ENCODE measurements at places on chromosomes 2 and 18.

GRCh38 chr2:184371641-184372040, 226.7 kb upstream of the ZNF804A start:
- no peak for DNase-seq

GRCh38 chr2:118669654-118670053, 177.8 kb downstream of the EN1 start:
- no peak for DNase-seq

DNA sequence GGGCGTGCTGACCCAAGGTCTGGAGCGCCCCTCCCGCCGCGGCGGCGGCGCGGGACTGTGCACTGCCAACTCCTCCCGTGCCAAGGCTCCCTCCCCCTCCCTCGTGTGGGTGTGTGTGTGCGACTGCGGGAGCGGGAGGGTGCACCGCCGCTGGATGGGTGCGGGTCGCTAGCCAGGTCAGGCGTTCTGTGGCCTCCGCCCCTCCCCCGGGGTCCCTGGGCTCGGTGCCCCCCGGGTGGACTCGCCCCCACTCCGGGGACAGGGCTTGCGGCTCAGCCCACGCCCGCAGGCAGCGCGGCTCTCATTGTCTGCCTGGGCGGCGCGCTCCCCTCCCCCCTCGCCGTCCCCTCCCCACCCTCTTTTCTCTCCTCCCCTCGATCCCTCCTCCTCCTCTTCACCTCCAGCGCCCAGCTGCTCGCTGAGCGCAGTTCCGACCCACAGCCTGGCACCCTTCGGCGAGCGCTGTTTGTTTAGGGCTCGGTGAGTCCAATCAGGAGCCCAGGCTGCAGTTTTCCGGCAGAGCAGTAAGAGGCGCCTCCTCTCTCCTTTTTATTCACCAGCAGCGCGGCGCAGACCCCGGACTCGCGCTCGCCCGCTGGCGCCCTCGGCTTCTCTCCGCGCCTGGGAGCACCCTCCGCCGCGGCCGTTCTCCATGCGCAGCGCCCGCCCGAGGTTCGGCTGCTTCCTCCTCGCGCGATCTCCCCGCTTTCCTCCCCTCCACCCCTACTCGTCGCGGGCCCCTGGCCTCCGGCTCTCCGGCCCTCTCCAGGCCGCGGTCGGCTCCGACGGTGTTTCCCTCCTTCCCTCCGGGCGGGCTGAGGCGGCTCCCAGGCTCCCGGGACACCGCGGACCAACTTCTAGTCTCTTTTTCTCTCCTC, at the start of gene GATA6:
TSS of gene GATA6 (plus strand) at position 579 of the 878 bp plus-strand sequence. CDS start 1,556 bp downstream, outside the sequence.
- peak; percentile 22 for DNase-seq

DNA sequence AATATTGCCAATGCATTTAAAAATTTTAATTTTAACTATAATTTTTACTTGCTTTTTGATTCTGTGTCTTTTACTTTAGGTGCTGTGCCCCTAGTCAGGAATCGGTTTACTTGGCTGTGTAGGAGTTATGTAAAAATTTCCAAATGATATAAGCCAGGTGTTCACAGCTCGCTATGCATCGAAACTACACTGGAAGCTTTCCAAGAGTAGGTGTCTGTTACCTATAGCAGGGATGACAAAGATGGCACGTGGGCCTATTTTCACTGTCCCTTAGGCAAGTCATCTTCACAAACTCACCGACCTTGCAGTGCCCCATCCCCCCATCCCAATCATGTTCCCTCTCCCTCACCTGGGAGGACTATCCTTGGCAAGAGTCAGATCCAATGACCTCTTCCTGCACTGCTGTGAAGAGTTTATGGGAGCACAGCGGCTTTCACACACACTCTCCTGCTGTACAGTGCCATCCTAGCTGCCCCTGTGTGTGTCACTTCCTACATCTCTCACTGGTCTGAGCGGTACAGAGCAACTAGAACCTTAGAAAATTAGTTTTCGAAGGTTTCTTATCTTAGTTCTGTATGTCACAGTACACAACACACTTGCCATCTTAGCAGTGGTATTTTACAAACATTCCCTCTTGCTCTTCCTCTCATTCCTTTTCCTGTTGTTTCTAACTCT, 49.2 kb upstream of the NAB1 start:
- DNase-seq, result no peak

DNA sequence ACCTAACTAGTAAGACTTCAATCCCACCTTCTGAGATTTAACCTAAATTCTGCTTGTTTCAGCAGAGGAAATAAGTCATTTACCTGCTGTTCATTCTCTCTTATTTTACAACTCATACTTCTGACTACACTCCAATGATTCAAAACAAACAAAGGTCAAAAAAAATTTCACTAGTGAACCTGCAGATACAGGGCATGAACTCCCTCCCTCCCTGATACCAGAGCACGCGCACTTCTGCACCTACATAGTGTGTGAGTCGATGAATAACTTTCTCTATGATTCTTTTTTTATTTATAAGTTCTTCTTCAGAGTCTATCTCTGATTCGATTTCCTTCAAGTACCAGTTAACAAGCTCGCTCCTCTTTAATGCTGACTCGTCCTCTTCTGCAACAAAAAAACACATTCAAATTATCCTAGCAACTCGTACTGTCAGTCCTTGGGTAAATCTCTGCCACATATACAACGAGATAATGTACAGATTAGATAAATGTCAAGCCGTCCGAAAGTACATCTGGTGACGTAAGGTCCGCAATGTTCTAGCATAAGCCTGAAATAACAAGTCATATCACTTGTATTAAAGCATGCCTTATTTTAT, 7.4 kb upstream of the LCT start:
- DNase-seq, result no peak

DNA sequence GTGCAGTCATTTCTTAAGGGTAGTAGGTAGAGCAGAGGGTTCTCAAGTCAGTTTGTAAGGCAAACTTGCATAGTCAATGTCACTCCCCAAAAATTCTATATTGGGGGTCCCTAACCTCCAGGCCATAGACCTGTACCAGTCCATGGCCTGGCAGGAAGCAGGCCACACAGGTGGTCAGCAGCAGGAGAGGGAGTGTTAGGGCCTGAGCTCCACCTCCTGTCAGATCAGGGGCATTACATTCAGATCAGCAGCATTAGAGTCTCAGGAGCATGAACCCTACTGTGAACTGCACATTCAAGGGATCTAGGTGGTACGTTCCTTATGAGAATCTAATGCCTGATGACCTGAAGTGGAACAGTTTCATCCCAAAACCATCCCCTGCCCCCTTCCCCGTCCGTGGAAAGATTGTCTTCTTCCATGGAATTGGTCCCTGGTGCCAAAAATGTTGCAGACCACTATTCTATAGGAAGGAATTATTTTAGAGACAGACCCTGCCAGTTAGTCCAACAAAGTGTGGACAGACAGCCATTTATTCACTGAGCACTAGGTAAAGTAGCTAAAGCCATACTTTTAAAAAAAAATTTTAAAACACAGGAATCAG, 6.7 kb downstream of the COA5 start:
- no peak for DNase-seq

- DNase-seq, result no peak
Observed at GRCh38 chr2:157325786-157326185, at the start of gene ERMN. TSS of gene ERMN (minus strand) at chr2:157325824. CDS start at chr2:157325642, 182 bp downstream.

- no peak for DNase-seq
Observed at GRCh38 chr2:201483342-201483741, 31.8 kb downstream of the STRADB start.

- no peak for DNase-seq
Observed at GRCh38 chr2:193687195-193687594, 1492.5 kb upstream of the TMEFF2 start.

- no peak for DNase-seq
Observed at GRCh38 chr2:216414772-216415319, 2.6 kb downstream of the SMARCAL1 start.

- no peak for DNase-seq
Observed at GRCh38 chr18:79944746-79945117, 6.7 kb downstream of the SLC66A2 start.

- no peak for DNase-seq
Observed at GRCh38 chr18:74622072-74622471, 24.4 kb downstream of the ZNF407 start.

GRCh38 chr2:46847726-46848412, 67.7 kb downstream of the MCFD2 start:
- no peak for DNase-seq

GRCh38 chr2:6788614-6789013, 77.1 kb downstream of the CMPK2 start:
- DNase-seq, result no peak

- DNase-seq, result no peak
Observed at GRCh38 chr2:227022608-227023007, 141.4 kb downstream of the COL4A4 start.

DNA sequence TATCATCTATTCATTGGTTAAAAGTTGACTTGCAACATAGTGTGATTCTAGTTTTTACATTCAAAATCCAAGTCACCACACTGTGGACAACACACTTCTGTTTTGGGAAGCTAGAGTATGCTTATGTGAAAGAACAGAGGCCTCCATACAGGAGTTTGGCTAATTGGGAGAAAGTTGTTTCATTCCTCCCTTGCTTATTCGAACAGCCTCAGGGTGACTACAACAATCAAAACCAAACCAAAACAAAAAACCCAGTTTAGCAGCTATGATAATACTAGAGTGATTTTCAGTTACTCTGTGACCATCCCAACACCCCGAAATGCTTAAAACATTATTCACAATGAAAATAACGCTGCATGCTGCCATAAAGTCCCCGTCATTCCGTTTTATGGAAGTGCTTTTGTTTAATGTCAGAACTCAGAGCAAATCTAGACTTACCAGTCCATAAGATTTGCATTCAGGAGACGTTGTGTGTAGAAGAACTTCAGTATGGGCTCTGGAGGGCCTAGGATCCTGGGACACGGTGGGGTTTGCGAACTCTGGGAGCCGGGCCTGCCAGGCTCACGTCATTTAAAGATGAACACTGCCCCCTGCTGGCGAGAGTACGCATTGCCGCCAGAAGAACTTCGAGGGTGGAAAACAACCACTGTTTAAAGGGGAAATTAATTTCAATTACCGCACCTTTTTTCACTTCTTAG, 111.4 kb downstream of the FTCDNL1 start:
- DNase-seq, result peak; percentile 42

DNA sequence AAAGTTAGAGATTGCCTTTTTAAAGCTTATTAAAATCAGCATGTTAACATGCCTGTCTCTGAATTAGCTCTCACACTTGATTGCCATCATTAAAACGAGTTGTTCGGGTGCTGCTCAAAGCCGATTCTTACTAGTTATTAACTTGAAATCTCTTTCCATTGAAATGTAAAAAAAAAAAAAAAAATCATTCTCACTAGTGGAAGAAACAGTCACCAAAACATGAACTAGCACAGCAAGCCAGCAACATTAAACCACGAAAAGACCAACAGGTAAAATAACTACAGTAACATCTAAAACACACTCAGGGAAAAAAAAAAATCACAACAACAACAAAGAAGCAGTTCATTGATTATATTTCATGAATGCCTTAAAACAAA, 264.5 kb downstream of the MEIS1 start:
- DNase-seq, result no peak

- no peak for DNase-seq
Observed at GRCh38 chr2:2886922-2887321, 490.7 kb downstream of the EIPR1 start.

DNA sequence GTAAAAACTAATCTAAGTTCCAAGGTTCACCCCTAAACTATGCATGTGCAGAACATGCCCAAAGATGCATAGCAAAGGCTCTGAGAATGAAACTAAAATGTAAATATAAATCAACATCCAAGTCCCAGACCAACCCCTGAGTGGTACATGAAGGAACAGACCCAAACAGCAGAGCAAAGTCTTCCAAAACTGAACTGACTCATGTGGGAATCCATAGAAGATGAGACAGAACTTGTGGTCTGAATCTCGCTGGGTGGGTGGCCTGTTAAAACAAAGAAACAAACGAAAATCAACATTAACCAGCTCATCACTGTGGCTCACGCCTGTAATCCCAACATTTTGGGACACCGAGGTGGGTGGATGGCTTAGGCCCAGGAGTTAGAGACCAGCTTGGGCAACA, 29.5 kb upstream of the ATRAID start:
- no peak for DNase-seq

- DNase-seq, result no peak
Observed at GRCh38 chr2:219309278-219309677, at the start of gene PTPRN. TSS of gene PTPRN (minus strand) at chr2:219309401. CDS start at chr2:219309332, 69 bp downstream.

GRCh38 chr18:11310476-11311086, 161.2 kb upstream of the PIEZO2 start:
- DNase-seq, result peak; percentile 20

GRCh38 chr2:217220228-217221013, 360.6 kb upstream of the TNP1 start:
- no peak for DNase-seq

DNA sequence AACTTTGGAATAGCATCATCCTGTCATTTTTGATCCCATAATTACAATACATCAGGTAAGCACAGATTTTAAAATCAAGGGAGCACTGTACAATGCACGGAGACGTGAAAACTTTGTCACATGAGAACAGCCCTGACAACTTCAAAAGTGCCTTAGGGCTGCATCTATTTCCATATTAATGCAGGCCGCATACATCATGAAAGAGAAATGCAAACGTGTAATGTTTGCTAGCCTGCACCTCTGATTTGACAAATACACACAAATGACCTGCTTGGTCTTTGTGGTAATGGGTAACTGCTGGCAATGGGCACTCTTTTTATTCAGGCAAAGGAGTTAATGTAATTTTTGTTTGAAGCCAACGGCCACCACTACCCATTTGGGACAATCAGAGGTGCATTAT, 202.0 kb upstream of the EPHA4 start:
- DNase-seq, result no peak

GRCh38 chr2:239911641-239912071, 113.5 kb downstream of the NDUFA10 start:
- no peak for DNase-seq

- no peak for DNase-seq
Observed at GRCh38 chr18:32760391-32760790, 12.4 kb downstream of the KLHL14 start.

DNA sequence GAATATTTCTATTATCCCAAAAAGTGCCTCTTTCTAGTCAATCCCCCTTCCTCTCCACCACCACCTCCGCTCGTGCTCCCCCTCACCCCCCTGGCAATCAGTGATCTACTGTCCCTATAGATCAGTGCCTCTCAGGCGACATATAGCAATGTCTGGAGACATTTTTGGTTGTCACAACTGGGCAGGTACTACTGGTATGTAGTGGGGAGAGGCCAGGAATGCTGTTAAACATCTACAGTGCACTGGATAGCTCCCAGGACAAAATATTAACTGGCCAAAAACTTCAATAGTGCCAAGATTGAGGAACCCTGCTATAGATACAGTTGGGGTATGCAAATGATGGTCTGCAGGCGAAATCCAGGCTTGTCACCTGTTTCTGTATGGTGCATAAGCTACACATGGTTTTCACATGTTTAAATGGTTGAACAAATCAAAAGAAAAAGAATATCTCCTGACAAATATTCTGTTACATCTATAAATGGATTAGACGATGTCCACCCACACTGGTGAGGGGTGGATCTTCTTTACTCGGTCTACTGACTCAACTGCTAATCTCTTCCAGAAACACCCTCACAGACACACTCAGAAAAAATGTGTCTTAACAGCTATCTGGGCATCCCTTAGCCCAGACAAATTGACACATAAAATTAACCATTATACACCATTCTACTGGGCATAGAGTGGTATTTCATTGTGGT, 25.5 kb downstream of the DPYSL5 start:
- DNase-seq, result no peak

DNA sequence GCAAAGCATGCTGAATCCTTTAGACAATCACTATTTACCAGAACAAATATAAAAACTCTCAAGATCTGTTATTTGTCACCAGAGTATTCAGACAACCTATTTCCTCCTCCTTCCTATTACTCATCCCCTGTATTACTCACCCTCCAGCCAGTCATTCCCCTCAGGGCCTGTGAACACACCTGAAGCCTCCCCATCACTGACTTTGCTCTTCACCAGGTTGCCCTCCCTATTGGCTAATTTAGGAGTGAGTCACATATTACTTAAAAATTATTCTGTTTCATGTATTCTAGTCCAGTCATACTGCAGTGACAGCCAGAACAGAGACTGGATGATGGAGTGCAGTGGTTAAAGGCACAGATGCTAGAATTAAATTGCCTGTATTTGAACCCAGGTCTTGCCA, 3.7 kb upstream of the ATG16L1 start:
- DNase-seq, result peak; percentile 32

Data from stimulated activated CD8-positive, alpha-beta memory T cell treated with anti-CD3 and anti-CD28 coated beads, Interleukin-2, amount 100 ng/mL, for 48 hours (primary cell).